ENCODE measurements at places on chromosomes 11 and 22. TPM values are rescaled to one million over a fixed set of nuclear protein-coding genes. Genes with fewer than 3 reads are reported as not detected.

SEPTIN3 gene
- 1.2 TPM for total RNA-seq

STK33 gene
- 3.4 TPM for total RNA-seq

OR2AT4 gene
- total RNA-seq = 0.01 TPM

ZNF214 gene
- 1.9 TPM for total RNA-seq

EWSR1 gene
- 213 TPM for total RNA-seq

TCN1 gene
- 0.45 TPM for total RNA-seq

TREH gene
- total RNA-seq = not detected

NCAM1 gene
- not detected for total RNA-seq

LIN7C gene
- total RNA-seq = 7.7 TPM

BATF2 gene
- 0.93 TPM for total RNA-seq
